ENCODE measurements at places on chromosomes 11 and 22.

DNA sequence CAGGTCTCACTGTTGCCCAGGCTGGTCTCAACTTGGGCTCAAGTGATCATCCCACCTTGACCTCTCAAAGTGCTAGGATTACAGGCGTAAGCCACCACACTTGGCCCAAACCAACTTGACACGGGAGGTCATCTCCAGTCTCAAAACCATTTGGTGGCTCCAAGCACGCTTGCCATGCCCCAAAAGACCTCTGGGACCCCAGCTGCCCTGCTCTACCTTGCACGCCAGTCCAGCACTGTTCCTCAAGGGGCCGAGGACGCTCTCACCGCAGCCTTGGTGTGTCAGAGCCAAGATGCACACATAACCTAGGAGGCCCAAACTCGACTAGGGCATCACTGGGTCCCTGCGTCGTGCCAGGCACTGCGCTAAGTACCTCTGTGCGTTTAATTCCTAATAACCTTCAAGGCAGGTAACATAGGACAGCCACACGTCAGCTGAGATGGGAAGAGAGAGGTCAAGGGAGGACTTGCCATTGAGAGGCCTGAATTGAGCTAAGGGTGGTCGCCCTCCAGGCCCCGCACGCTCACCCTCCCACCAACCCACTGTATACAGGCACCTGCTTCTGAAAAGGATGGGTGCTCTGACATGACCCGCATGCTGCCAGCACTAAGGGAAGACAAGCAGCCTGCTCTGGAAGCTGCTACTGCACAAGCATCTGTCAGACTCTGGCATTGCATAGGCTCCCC lies 4.6 kb upstream of the GAS2L1 start:
- no peak for DNase-seq

DNA sequence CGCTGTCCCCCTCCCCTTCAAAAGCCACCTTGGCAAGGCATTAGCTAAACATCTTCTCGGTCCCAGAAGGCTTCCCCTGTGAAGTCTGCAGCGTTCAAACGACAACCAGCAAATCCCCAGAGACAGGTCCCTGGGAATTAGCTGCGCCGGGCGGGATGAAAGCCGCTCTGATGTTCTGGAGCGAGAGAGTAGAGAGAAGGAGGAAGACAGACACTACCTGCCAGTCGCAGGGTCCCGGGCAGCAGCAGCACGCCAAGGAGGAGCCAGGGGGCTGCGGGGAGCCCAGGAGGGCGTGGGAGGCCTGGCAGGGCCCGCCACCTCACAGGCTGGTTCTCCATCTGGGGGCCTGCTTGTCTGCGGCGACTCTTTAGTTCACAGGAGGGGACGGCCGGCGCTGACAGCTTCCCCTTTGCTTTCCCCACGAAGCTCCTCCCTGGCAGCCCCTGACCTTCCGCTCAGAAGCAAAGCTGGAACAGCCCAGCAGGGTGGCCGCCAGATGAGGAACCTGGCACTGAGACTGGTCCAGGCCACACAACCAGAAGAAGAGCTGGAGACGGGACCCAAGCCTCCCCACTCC lies at the start of gene NFAM1:
TSS of gene NFAM1 (minus strand) at position 384 of the 577 bp plus-strand sequence. CDS start at position 338, 46 bp downstream.
- no peak for DNase-seq

DNA sequence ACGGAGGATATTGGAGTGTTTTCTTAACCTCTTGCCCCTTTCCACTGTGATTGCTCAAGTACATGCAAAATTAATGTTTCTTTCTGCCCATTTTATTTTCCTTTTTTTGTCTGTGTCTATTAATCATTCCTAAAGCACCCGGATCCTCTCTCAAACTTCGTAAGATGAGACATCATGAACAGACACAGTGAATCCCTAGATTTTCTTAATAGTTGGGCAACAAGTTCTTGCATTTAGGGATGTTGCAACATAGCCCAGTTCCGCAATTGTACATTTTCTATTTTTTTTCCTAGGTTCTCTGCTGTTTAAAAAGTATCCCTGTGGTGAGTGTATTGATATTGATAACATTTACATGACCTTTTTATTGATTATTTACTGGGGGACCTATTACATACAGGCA lies 2.9 kb downstream of the FAM111A start:
- DNase-seq: no peak

DNA sequence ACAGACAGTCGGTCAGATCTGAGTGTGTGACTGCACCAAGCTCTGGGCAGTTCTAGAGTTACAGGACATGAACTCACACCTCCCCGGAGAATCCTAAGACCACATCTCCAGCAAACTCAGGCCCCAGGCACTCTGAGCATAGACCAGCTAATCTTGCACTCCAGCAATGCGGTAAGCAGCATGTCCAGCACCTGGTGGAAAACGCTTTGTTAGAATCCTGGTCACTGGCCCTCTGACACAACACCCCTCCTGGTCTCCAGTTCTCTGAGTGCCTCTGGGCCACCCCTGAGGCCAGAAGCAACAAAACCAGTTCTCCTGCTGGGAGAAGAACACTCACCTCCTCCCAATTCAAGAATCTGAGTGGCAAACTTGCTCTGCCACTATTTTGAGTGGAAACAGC lies 82.7 kb upstream of the TMEM45B start:
- DNase-seq: no peak

DNA sequence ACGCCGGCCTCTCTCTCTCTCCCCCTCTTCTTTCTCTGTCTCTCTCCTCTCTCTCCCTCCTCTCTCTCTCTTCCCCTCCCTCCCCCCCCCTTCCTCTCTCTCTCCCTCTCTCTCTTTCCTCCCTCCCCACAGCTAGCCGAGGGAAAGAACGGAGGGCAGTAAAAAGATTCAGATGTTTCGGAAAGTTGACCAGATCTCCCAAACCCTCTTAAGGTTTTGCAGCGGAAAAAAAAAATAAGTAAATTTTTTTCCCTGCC lies 195 bp upstream of the ALX4 start:
- DNase-seq: no peak

- DNase-seq: no peak
Measured at GRCh38 chr22:17198170-17199002, 20.8 kb downstream of the ADA2 start.

GRCh38 chr11:24068197-24068596 lies 428.7 kb upstream of the LUZP2 start:
- DNase-seq: no peak

DNA sequence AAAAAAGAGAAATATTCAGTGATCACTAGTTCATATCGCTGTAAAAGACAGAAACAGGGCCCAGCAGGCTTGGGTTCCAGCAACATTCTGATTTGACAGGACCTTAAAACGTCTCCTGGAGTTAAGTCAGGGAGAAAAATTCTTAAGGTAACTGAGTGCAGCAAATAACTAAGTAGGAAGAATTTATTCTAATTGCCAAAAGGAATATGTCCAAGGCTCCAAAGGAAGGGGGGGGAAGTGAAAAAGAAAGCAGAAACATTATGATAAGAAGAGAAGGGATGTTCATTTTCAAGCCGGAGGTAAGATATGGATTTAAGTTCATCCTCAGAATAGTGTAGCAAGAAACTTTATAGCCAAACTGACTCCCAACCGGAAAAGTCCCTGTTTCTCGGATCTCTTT lies 90.4 kb downstream of the WT1 start:
- DNase-seq: no peak

- DNase-seq: no peak
Measured at GRCh38 chr11:1112351-1113191, 37.9 kb downstream of the MUC2 start.

DNA sequence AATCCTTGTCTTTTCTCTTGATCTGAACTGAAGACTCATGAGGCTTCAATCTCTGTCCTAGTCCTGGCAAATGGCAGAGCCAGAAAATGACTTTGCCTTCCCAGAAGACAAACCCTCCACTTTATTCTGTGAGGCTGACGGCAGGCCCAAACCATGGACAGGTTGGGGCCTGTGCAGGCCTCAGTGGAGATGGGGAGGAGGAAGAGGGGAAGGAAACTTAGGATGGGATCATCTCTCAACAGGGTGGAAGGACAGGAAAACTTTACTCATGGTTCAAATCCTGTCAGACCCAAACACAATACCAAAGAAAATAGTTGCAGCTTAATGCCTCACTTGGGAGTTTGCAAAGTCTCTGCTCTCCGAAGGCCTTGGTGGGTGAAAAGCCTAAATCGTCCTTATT lies 9.8 kb downstream of the RPL27A start:
- no peak for DNase-seq

GRCh38 chr22:29524442-29525191 lies 28.9 kb downstream of the THOC5 start:
- no peak for DNase-seq

- no peak for DNase-seq
Measured at GRCh38 chr11:69352715-69353319, 58.9 kb downstream of the MYEOV start.

DNA sequence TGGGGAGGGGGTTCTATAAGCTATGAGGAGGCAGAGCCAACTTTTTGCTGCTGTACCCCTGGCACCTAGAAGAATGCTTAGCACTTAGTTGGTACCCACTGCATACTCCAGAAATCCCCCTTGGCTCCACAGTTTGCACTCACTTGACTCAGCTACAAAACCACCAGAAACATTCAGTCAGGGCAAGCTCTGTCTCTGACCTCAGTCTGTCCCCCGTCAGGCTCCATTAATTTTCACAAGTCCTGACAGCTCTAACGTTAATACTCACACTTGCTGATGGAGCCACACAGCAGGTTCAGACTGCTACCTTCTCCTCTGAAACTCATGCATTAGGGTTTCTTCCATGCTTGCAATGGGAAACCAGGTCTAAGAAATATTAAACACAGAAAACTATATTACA lies 81.7 kb downstream of the MPPED2 start:
- no peak for DNase-seq

DNA sequence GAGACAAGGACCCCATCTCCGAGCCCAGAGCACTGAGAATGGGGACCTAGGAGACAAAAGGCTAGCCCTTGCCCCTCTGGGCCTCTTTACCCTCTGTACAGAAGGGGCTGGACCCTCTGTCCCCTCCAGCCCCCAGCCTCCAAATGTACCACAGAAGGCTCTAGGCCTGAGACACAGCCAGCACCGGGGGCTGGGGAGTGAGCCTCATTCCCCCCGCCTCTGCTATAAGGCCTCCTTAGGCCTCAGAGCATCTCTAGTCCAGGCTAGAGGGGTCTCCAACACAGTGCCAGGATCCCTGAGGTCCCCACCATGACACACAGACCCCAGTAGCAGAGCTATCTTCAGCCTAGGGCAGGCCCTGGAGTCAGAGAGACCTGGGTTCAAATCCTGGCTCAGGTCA lies 4.8 kb downstream of the SMTN start:
- no peak for DNase-seq

DNA sequence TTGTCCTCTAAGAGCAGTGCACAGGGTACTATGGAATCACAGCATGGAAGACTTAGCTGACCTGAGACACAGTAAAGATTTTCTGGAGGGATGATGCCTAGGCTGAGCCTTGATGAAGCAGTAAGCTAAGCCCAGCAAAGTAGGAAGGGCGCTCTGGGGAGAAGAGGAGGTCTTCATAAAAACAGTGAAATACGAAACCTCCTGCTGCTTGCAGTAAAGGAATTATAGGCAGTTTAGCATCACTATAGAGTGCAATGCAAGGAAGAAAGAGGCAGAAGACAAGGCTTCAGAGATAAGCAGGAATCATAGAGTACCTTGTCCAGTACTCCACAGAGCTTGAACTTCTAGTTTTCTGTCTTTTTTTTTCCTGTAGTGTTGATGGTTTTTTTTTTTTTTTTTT lies 555.7 kb upstream of the CADM1 start:
- DNase-seq: no peak

Data from stimulated activated CD8-positive, alpha-beta memory T cell treated with anti-CD3 and anti-CD28 coated beads, Interleukin-12 subunit alpha, Interleukin-12 subunit beta, amount 100 ng/mL, for 4 hours (primary cell).